ENCODE measurements at places on chromosomes 2 and 18.

GRCh38 chr2:191643429-191643828 lies 34.5 kb upstream of the NABP1 start:
- DNase-seq: no peak

DNA sequence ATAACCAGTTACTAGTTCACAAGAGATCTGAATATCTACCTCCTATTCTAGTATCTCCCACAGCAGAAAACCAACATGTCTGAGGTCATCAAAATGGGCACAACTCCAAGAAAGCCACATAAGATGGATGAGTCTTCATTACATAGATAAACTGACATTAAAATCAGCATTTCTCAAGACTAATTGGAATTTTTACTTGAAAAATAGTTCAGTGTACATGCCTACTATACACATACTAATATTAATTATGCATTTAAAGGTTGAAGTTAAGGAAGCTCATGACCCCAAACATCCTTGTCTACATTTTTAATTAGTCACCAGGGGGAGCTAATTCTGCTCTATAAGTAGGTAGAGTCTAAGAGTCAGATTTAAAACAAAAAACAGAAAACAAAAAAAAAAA lies 41.9 kb downstream of the ZNF521 start:
- DNase-seq: no peak

- DNase-seq: no peak
These were observed 67.3 kb downstream of the B3GNT2 start for GRCh38 chr2:62263076-62263715.

DNA sequence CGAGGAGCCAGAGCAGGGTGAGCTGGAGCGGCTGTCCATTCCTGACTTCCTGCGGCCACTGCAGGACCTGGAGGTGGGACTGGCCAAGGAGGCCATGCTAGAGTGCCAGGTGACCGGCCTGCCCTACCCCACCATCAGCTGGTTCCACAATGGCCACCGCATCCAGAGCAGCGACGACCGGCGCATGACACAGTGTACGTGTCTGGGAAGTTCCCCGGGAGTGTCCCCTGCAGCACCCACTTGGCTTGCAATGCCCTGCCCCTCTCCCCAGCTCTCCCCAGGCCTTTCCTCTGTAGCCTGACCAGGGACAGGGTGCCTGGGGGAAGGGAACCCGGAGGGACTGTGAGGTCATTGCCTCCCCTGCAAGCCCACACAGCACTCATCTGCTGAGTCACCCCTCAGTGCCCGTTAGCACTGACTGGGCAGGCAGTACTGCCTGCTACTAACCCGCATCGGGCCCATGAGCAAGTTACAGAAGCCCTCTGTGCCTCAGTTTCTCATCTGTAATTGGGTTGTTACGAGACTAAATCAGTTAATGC lies 29.4 kb upstream of the GMPPA start:
- DNase-seq: no peak

DNA sequence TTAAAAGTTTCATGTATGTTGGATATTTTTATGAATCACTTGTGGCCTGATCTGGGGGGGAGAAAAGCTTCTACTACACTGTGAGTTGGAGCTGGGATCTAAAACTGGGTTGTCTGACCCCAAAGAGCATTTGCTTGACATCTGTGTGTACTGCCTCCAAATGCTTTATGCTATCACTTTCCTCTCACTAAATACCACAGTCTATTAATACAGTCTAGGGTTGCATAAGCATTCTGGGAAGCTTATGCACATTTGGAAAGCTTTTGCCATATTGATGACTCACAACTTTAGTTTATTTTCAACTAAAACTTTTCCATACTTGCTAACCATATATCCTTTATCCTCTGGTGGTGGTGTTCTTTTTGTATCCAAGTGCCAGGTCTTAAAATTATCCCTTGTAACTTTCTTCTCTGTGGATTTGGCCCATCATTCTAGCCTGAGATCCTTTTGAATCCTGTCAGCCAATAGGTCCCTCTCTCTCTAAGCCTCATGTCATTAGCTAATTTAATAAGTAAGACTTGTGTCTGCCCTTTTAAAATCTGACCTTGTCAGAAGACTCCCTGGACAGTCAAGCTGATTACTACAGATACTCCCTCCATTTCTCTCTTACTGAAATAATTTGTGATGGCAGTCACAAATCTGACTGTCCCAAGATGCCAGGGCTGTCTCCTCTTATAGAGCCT lies 72.7 kb downstream of the NXPH2 start:
- no peak for DNase-seq

GRCh38 chr2:216665717-216666116 lies 29.6 kb downstream of the IGFBP5 start:
- no peak for DNase-seq

DNA sequence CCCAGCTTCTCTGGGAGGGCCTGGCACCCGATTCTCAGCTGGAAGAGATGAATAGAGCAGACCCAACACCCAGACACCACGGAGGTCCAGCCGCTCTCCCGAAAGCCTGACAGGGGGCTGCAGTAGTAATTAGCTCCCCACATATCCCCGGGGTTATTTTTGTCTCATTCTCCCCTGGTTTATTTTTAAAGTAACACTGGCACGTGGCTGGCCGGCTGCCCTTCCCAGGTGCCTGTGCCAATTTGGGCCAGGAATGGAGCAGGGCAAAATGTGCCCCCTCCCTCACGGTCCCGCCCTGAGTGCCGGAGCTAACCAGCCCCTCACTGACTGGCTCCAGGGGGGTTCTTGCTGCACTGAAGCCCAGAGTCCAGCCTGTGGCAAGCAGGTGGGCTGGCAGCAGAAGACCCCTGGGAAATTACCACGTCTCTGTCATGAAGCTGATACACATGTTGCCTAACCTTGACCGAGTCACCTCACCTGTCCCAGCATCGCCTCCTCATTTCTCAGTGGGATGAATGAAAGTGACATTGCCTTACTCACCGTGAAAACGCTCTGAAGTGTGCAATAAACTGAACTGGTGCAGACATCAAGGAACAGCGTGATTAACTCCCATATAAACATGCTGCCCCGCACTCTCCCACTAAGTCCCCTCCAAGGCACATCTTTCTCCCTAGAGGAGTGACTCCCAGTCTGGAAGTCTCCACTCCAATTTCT lies 18.4 kb downstream of the KCNK3 start:
- DNase-seq: no peak

- DNase-seq: no peak
These were observed 58.1 kb downstream of the NCKAP1 start for GRCh38 chr2:182980115-182980514.

DNA sequence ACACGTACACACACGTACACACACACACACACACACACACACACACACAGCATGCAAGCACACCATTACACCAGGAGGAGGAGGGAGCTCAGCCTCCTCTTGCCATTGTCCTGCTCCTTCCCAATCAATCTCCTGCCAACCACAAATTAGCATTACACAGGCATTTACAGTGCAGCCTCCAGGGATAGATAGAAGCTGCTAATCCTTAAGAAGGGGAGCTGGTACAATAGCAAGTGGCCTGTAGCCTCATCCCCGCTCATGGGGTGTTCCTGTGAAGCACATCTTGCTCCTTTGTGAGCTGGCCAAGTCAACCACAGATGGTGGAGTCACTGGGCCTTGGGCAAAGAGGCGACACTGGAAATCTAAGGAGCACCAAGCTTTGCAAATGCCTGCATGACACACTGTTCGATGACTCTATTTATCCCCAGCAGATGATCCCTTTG lies 110.3 kb upstream of the PKDCC start:
- DNase-seq: no peak

DNA sequence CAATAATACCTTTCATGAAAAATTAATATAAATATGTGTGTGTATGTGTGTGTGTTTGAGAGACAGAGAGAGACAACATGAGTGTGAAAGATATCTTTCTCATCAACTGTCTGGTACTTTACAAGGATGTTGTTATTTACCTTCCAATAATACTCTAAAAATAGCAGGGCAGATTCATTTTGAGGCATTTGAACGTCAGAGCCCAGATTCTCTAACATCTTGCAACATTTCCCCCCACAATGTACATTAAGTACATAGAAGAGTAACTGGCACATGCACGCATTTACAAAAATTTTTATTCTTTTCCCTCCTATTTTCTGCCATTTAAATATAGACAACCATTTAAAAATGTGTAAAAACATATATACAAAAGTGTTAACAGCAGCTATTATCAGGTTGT lies 100.9 kb downstream of the PID1 start:
- DNase-seq: no peak

DNA sequence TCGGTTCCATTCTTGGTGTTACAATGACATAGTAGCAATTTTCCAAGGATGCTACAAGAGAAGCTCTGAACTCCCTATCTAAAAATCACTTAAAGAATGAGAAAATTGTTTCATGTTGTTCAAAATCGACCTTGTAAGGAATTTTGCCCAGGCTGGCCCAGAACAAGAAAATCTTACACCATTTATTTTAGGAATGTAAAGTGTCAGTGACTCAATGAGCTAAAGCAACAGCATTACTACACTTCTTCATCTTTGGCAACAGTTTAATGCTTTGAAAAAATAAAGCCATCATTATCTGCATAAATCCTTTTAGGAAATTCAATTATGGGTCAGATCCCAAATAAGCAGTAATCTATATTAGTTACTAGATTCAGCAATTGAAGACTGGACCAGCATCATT lies 38.6 kb downstream of the SLC25A12 start:
- no peak for DNase-seq

- DNase-seq: no peak
These were observed 174.5 kb downstream of the CTIF start for GRCh38 chr18:48713309-48713708.

- DNase-seq: no peak
These were observed 112.7 kb downstream of the OTX1 start for GRCh38 chr2:63163161-63163820.

DNA sequence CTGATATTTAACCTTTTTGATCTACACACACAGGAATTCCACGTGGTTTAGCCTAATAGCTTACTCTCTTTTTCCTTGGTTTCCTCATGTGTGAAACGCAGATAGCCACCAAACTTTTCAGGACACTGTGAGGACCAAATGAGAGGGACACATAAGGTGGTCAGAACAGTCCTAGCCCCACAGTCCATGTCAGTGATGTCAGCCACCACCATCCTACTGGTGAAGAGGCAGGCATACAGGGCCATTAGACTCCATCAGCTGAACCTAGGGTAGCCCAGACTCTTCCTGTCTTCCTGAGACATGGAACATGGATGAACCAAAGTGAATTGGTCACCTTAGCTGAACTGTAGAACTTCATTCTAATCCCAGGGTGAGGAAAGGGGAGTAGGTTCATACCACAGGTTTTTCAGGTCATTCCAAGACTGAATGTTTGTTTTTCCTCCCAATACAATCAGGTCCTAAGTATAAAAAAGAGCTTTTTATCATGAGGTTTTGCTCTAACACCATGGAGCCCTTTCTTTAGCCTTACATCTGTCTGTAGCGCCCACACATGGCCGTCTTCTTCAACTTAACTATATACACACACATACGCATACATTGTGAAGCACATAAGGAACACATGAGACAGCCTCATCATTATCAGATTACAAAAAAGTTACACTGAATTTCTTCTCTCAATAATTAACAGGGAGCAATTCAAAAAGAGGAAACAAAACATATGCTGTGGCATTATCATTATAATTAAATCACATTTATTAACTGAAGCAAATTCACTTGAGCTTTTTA lies 18.5 kb upstream of the NFE2L2 start:
- no peak for DNase-seq

GRCh38 chr2:240997856-240998705 lies at the start of gene SNED1:
Gene SNED1, plus strand, starts transcription at chr2:240998618. Its CDS starts 220 bp downstream, at chr2:240998838.
- peak; percentile 43 for DNase-seq

- DNase-seq: no peak
These were observed 58.6 kb downstream of the TMEM17 start for GRCh38 chr2:62447411-62447810.

DNA sequence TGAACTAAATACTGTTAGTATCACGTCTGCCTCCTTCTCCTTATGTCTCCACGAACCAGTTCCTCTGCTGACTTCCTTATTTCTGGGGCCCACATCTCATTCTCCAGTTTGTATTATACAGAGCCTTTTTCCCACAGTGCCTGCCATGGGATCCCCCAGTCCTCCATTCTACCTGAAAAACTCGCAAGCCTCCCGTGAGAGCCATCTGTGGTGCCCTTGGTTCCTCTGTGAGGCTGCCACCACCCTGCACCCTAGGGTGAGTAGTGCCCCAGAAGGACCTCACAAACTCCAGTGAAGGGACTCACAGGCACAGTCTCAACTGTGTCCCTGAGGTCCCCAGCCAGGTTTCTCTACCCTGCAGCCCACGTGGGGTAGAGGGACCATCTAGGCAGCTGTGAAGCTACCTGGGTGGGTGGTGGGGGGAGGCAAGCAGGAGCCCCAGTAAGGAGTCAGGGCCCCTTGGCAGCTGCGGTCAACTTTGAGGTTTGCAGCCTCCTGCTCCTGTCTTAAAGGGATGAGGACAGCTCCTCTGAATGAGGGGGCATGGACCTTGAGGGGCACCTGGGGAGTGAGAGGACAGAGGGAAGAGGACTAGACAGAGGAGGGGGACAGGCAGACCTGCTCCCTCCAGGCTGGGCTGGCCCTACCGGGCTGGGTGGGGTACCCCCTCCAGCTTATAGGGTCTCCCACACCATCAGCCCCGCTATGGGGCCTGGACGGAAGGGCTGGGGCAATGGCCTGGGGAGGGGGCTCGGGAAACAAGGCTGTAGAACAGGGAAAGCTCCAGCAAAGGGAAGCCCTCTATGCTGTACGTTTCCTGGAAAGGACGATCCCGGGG lies 1.0 kb downstream of the PSTPIP2 start:
- peak; percentile 10 for DNase-seq

GRCh38 chr2:192278701-192279100 lies 84.0 kb upstream of the TMEFF2 start:
- no peak for DNase-seq

DNA sequence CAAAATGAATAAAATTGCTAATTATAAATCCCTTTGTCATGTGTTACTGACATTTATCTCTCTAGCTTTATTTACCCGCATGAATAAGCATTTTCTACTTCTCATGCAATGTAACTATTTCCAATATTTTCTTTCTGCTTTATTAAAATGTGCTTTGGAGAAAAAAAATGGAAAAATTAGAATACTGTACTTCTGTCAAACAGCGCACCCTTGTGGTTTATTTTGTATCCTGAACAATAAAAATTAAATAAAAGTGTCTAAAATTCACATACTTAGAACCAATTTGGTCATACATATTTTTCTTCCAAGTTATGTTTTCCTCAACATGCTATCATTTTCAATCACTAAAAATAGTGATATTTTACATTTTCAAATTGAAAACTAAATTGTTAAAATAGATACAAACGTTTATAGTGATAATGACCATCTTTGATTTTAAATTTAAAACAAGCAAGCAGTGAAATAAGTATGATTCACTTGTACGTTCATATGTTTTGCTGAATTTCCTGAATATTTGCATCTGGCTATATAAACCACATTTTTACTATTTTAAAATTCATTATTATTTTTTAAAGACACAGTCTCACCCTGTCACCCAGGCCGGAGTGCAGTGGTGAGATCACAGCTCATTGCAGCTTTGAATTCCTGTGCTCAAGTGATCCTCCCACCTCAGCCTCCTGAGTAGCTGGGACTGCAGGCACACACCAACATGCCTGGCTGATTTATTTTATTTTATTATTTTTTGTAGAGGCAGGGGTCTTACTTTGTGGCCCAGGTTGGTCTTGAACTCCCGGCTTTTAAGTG lies 95.9 kb upstream of the GRB14 start:
- DNase-seq: no peak
